ENCODE measurements at places on chromosomes 12 and 14.

DNA sequence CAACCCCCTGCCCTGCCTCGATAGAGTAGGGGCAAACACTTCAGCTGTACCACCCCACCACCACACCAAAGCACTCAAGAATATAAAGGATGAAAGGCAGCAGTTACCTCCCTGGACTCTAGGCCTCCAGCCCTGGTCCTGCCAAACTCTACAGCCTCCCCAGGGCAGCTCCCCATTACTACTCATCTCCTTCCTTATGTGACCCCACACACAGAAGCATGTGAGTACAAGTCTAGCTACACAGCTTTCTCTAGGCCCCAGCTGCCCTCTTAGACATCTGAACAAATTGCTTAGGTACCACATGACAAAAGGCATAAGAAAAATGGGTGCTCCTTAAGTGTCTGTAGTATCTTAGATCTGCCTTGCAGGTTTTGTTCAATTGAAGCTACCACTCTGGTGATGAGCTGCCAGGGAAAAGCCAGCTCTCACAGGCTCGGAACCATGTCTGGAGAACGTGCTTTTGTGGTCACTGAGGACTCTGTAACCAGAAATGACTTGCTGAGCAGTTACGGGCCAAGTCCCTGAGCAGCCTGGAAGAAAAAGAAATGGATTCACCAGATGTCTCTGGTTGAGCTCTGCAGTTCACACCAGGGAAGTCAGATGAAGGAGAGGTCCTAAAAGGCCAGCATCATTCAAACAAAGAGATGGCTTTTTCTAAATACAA, 32.8 kb downstream of the FMNL3 start:
- no peak for DNase-seq

DNA sequence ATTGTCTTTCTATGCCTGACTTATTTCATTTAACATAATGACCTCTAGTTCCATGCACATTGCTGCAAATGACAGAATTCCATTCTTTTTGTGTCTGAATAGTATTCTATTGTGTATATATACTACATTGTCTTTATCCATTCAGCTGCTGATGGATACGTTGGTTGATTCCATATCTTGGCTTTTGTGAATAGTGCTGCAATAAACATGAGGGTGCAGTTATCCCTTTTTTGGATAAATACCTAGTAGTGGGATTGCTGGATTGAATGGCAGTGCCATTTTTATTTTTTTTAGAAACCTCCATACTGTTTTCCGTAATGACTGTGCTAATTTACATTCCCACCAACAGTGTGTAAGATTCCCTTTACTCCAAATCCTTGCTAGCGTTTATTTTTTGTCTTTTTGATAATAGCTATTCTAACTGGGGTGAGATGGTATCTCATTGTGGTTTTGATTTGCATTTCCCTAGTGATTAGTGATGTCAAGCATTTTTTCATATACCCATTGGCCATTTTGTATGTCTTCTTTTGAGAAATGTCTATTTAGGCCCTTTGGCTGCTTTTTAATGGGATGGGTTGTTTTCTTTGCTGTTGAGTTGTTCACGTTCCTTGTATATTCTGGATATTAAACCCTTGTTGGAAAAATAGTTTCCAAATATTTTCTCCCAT, 2.3 kb downstream of the OAS2 start:
- DNase-seq, result no peak

DNA sequence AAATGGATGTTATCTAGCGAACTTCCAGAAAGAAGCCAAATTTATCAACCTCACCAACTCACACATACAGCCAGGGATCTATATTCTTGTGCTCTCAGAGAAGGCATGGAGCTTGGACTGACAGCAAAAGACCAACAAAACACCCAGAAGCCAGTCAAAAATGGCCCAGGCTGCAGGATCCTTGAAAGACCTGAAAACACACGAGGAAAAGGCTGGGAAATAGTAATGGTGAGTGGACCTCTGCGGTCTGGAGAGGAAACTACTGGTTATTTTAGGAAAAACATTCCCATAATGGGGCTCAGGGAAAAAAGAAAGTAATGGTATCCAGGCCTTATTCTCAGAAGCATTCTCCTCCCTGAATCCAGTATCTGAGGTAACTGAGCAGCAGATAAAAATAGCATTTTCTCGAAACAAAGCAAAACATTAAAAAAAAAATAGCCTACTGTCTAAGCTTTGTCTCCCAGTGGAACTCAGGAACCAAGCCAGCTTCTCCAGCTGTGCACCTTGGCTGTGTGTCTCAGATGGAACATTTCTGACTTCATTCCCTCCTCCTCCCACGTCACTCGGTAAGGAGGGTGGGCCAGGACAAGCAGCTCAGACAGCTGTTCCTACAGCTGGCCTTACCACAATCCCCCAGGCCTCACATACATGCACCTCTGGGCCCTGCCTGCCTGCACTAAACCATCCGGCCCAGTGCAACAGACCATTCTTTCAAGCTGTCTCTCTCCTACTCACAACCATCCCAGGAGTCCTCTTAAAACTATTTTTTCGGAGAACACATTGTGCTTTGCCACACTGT, 249.9 kb downstream of the DAD1 start:
- no peak for DNase-seq

- no peak for DNase-seq
These were observed 84.0 kb downstream of the SYNE3 start for GRCh38 chr14:95432144-95433093.

DNA sequence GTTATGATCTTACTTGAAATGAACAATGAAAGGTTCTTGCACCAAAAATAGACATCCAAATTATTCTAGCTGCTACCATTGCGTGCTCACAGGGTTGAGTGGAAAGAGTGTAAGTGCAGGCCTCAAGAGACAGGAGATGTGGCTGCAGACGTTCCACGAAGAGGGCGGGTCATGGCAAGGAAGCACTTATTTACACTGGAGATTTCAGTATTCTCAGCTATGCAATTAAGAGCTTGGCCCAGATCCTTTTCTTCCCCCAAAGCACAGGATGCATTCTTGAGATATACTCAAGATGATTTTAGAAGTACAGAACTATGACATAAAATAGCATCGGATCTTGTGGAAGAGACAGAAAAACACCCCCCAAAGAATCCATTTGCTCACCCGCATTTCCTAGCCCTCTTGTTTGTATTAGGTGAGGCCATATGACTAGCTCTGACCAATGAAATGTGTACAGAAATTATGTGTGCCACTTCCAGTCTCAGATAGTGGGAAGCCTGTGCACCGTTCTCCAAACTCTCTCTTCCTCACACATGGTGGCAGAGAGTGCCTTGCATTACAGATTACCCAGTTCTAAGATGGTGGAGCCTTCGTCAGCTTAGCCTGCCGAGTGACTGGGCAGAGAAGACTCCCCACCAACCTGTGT, 261.4 kb downstream of the TTC8 start:
- DNase-seq, result no peak

GRCh38 chr14:60151715-60152114, 13.5 kb downstream of the DHRS7 start:
- DNase-seq, result peak; percentile 50

- DNase-seq, result no peak
These were observed at the start of gene PTPRB for GRCh38 chr12:70637303-70638085. TSS of gene PTPRB (minus strand) at chr12:70637429. CDS start at chr12:70637395, 34 bp downstream.

DNA sequence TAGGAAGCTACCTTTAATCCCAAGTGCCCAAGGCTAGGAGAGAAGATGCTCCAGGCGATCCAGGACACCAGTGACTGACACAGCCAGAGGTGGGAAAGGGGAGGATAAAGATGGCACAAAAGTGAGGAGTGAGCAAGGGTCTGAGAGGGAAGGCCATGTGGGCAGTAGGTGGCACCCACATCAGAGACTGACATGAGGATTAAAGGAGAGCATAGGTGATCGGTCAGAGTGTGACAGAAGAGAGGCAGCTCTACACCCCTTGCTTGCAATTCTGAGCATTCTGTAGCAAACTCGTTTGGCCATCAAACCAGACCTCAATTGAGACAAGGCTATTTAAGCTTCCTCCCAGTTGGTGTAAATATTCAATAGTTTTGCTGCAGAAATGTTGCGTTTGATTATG, 724 bp upstream of the CD27 start:
- no peak for DNase-seq

GRCh38 chr14:30243805-30244204, 315.2 kb upstream of the G2E3 start:
- DNase-seq, result no peak

DNA sequence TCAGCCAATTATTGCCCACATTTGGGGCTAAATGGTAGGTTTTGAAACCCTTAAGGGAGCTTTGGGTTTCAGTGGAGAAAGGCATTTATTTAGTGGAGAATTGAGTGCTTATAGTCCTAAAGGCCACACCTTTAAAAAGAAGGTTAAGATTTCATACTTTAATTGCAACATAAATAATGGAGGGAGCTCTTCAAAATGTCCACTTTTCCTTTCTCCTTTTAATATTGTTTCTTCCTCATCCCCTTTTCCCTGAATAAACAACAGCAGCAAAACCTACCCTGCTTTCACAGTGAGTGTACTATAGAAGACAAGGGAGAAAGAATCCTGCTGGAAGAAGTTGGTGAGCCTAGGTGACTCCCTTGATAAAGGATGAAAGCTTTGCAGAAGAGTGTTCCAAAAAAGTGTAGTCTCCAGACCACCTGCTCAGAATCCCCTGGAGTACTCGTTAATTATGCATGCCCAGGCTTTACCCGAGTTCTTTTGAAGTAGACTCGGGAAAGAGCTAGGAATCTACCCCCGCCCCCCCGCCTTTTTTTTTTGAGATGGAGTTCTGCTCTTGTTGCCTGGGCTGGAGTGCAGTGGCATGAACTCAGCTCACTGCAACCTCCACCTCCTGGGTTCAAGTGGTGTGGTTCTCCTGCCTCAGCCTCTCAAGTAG, 11.5 kb upstream of the EID3 start:
- no peak for DNase-seq

DNA sequence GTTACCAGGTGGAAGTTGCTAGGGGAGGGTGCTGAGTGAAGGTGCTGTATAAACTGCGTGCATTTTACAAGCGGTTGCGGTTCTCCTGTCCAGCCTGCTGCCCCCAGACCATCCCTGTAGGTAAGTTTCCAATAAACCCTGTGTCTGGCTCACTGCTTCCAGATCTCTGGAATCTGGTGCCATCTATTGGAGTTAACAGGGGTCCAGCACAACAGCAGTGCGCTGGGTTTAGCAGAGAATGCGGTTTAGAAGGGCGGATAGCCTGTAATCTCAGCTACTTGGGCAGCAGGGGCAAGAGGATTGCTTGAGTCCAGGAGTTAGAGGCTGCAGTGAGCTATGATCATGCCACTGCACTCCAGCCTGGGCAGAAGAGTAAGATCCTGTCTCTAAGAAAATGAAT, 4.9 kb downstream of the AACS start:
- no peak for DNase-seq

DNA sequence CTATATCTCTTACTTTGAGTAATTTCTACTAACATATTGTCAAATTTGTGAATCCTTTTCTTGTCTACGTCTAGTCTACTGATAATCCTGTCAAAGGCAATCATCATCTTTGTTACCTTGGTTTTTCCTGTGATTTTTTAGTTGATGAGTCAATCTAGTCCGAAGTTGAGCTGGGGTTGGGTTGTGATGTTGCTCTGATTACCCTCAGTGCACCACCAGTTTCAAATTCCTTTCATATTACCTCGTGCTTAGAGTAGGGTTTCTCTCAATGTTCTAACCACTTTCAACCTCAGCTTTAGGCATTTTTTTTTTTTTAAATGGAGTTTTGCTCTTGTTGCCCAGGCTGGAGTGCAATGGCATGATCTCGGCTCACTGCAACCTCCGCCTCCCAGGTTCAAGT, 186.8 kb downstream of the BTG1 start:
- DNase-seq, result peak; percentile 41

GRCh38 chr14:92565718-92566115, 52.1 kb downstream of the RIN3 start:
- DNase-seq, result no peak

DNA sequence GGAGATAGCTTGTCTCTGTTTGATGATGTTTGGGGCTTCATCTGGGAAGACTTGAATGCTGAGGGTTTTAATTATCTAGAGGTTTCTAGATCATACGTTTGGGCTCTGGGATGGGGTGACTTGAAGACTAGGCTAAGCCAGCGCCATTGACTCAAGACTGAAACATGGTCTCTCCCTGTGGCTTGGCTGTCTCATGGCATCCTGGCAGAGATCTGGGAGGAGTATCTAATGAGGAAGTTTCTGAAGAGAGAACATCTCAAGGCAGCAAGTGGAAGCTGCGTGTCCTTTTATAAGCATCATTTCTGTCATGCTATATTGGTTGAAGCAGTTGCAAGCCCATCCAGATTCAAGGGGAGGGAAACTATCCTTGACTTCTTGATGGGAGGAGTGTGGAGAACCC, 104.8 kb downstream of the UNC79 start:
- no peak for DNase-seq

DNA sequence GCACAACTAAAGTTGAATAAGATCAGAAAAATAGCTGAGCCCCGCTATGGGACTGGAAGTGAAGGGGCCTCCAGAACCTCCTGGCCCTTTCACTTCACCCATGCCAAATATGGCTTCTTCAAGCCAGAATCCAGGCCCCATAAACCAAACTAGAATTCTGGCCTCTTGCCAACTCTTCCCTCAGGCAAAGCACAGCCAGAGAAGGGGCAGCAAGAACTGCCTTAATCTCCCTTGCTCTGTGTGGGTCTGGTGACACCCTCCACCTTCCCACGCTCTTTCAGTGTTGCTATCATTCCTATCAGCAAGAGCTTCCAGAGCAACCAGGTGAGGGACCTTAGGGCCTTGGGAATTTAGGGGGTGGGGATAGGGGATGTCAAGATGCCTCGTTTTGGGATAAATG, 3.1 kb upstream of the PNMA1 start:
- DNase-seq, result no peak

DNA sequence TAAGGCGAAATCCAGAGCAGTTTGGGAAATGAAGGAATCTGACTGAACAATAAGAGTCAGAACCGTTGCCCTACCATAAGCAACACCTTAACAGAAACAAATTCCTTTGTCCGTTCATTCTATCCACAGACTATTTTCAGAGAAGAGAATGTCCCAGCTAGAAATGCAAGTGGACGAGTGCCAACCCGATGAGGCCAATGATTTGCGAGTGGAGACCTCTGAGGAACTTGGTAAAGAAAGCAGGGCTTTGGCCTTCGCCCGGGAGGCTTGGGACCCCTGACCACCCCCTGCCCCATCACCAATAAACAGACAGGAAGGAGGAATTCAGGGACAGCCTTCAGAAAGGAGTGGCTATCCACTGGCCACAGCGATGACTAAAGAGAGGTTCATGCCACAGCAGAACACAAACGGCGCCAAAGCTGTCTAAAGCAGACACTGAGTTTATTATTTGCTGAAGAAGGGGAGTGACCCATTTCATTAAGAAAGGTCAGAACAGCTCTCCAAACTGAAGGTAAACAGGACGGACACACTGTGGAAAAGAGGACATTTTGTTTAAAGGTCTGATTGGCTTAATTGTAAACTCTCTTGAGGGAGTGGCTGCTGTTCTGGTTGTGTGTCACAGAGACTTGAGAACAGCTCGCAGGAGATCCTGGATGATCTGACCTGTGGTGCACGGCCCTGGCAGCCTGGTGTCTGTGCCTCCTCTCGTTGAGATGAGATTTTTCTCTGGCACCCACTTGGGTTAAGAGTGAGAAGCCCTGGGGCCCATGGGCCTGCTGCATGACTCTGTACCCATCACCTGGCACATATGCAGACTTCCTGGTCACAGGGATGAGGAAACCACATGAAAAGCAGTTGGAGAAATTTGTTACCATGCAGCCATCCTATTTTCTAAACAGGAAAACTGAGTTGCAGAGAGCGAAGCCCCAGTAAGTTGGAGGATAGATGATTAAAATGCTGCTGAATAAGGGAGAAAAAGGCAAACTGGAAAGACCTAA, 142.0 kb upstream of the PZP start:
- no peak for DNase-seq

GRCh38 chr12:128190614-128191013, 76.4 kb upstream of the TMEM132C start:
- DNase-seq, result no peak
